ENCODE measurements at places on chromosomes 2 and 18.

DNA sequence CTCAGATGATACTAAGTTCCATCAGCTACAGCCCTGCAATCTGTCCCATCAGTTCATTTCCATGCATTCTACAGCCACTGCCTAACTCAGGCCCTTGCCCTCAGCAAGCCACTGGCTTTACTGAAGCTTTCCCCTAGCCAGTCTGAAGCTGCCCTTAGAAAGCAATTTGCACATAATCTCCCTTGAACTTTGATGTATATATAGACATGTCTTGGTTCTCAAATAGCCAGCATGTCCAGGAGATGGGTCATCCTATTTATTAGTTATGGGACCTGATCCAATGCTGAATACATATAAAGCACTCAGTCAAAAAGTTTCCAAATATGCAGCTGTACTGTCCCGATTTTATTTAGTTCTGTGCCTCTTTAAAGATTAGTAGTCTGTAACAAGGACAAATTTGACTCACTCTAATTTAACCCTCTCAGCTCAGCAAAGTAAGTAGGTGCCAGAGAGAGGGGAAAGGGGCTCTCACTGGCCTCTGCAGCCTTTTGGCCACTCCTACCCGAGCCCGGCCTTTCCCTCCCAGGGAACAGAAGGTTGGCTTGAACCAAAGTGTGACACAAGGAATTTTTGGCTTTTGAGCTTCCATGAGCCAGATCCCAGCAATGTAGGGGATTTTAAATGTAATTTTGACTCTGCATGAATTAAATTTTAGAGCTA is 70.7 kb downstream of the CCDC93 start:
- DNase-seq: no peak

DNA sequence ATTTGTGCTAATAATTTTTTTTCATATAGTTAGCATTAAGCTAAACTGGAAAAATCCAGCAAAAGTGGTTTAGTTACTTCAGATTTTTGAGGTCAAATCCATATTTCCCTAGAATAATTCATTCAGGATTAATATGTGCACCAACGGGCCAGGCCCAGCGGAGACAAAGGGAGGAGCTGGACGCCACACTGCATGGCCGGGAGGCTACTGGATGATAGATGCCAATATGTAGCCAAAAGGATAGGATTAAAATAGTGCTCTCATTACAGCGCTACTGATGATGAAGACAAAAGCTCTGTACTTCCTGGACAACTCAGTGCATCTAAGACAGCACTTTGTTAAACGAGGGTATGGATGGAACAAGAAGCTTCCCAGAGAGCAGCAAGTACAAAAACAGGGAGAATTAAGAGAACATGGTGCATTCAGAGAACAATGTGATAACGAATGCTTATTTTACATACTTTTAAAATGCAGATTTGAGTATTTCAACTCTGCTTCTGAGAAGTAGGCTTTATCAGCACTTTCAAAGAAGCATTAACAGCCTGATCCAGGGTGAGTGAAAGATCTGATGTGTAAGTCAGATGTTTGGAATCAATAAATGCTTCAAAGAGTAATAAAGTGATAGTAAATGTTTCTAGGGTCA is 39.8 kb downstream of the PPP4R1 start:
- no peak for DNase-seq

DNA sequence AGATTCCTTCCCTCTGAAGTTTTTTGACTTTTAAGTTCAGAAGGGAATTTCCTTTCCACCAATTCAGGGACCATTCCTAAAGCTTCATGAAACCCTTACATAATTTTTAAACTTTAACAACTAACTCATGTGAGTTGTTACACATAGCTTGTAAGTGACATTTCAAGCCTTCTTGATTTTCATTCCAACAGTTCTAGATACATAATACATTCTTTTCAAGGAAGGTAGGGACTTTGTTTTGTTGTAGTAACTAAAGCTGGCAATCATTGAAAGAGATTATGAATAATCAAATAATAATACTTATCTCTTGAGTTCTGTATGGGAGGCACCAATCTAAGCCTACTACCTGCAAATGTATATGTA is 45.4 kb downstream of the SETBP1 start:
- DNase-seq: no peak

- no peak for DNase-seq
Measured at GRCh38 chr18:3207565-3207964, 12.2 kb downstream of the MYOM1 start.

DNA sequence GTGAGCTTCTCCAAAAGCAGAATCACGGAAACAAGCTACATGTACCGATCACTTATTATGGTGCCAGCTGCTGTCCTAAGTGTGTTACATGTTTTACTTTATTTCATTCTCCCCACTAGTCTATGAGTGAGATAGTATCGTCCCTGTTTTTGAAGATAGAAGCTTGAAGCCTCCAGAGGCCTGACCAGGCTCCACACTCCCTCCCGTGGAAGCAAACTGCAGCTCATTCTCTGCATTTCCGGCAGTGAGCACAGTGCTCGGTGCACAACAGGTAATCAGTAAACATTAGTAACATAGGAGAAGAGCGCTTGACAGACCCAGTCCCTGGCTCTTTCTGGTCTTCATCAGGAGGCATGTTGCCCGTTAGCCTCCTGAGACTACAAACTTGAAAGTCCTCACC is 72.9 kb downstream of the ZBTB7C start:
- DNase-seq: no peak

DNA sequence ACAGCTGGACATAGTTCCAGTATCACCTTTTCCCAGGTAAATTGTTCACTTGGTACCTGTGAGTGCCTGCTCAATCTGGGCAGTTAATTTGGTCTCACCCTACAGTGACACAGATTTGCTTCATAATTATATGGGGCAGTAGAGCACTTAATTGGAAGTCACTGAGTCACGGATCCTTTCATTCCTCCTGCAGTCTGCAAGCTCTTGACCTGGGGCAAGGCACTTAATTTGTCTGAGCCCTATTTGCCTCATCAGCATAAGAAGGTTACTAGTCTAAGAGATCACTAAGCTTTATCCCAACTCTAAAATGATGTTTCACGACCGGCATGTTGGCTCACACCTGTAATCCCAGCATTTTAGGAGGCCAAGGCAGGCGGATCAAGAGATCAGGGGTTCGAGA is 8.9 kb downstream of the FBXO36 start:
- DNase-seq: peak; percentile 30

DNA sequence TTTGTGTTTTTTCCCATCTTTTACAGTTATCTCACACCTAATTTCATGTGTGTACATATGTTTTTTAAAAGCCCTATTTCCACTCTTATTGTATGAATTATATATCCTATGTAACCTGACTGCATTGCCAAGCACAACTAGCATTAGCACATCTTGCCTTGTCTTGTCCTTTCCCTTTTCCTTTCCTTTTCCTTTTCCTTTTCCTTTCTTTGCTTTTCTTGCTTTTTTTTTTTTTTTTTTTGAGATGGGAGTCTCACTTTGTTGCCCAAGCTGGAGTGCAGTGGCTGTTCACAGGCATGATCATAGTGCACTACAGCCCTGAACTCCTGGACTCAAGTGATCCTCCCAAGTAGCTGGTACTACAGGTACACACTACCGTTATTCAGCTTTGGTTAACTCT is 172.7 kb upstream of the BOD1L2 start:
- DNase-seq: no peak

DNA sequence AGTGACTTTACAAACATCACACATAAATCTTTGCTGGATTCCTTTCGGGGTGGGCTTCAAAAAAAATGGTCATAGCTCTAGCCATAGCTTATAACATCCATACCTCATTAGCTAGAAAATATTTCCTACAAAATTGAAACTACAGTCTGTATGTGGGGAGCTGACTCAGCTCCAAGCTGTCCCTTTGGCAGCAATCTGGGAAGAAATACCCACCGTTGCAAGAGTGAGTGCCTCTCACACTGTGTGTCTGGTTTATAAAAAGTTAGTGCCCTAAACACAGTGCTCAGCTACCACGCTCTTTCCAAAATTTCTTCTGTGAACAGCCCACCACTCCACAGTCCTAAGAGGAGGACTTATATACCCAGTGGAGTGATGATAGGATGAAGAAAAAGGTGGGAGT is 170.1 kb downstream of the RBM43 start:
- DNase-seq: no peak

DNA sequence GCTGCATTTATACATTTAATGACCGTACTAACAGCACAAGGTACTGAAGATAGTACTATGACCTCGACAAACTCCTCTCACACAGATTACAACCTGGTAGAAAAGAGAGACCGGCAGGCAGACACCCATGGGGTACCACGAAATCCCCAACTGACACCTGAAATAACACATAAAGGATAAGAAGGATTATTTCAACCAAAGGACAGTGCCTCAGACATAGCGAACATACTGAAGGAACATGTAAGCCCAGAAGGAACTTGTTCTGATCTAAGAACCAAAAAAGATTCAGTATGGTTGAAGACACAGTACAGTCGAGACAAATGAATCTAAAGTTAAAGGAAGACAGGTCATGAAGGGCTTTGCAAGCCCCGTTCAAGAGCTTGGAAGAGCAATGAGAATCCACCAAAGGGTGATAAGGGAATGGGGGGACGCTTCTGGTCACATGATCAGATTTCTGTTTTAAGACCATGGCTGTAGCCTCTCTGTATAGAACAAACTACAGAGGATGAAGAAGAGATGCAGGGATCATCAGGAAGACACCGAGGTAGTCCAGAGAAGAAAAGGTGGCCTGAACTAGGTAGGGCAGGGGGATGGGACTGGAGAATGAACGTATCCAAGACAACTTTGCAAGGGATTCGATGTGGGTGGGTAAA is 902 bp downstream of the MCFD2 start:
- DNase-seq: no peak
